ENCODE measurements at places on chromosomes 5 and 9. TPM values are rescaled to one million over a fixed set of nuclear protein-coding genes. Genes with fewer than 3 reads are reported as not detected.

DNA sequence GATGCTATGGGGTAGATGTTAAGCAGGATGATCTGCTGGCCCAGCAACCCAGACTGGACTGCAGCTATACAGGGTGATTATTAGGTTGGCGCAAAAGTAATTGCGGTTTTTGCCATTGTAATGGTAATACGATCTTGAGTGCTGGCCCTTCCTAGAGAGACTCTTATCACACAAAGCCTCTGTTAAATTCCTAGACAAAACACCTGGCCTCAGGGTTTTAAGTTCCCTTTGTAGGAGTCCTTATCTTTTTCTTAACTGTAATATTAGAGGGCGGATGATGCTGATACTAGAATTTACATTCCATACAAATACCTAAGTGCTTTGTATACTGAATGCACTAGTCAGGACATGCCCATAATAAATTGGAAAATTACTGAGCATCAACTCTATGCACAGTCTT is 222.2 kb downstream of the NDUFS4 start:
- no peaks in the 10 kb centered on the region for H3K36me3 ChIP-seq
- H3K4me1 ChIP-seq = no peaks in the 10 kb centered on the region
- no peaks in the 10 kb centered on the region for H3K27me3 ChIP-seq
- H3K4me3 ChIP-seq = no peak overlapping the region
- no peak overlapping the region for H3K27ac ChIP-seq

DNA sequence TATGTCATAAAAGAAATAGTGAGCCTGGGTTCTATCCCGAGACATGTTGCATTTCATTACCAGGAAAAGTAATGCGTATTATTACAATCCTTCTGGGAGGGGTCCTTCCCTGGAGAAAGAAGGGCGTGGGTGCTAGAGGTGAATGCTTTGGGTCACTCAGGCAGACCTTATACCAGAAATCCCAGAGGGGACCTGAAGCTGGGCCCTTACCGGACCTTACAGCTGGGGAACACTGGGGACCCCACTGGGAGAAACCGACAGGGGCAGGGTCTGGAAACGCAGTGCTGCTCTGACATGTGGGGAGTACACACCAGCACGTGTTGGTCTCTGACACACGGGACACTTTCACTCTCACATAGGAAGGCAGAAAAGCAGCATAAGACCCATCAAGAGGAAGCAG is 71.3 kb downstream of the LMNB1 start:
- H3K4me1 ChIP-seq = peaks cover 25% of the 10 kb centered on the region
- no peaks in the 10 kb centered on the region for H3K27me3 ChIP-seq
- peak overlapping the region; percentile 55 for H3K27ac ChIP-seq
- no peaks in the 10 kb centered on the region for H3K36me3 ChIP-seq
- H3K4me3 ChIP-seq = no peak overlapping the region
- DNase-seq = peak; percentile 70

DNA sequence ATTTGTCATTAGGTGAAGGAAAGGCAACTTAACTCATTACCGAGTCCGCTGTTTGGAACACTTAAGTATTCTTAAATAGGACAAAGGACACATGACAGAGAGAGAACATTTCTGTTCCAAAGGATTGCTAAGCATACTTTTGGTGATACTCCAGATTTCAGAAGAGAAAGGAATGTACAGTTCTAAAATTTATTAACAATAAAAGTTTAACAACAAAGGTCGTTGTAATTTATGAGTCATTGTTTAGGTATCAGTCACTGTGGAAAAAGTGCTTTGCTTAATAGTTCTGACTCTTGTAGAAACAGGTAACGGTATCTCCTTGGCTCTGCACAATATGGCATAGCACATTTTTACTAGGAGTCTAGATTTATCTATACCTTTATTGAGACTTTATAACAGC is 36.3 kb upstream of the PAM start:
- H3K36me3 ChIP-seq = no peaks in the 10 kb centered on the region
- no peak for DNase-seq
- H3K4me1 ChIP-seq = no peaks in the 10 kb centered on the region
- no peak overlapping the region for H3K27ac ChIP-seq
- no peaks in the 10 kb centered on the region for H3K27me3 ChIP-seq

The FAM81B gene
- total RNA-seq = not detected

The PTGS1 gene
- 119 TPM for total RNA-seq
